NB4 (cell line): ENCODE measurements at places on chromosomes 13 and 19.
A peak's percentile ranks its signal among the peaks of the same experiment; 100 is the strongest.

DNA sequence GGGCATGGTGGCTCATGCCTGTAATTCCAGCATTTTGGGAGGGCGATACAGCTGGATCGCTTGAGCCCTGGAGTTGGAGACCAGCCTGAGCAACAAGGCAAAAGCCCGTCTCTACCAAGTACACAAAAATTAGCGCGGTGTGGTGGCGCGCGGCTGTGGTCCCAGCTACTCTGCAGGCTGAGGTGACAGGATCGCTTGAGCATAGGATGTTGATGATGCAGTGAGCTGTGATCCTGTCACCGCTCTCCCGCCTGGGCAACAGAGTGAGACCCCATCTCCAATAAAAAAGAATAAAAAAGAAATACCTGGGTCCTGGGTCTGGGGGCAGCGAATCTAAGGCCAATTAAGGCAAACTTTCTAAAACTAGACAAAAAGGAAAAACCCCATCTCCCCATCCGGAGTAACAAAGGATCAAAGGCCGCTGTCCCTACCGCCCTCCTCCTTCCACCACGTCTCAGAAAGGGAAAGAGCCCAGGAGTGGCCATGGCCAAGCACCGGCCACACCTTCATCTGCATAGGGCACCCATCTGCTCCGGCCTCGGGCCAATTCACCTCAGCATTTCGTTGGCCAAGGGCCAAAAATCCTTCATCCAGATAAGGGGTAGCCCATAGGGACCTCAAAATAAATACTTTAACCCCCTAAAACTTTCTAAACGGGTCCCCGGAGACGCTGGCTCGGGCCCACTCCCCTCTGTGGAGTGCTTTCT, 851 bp downstream of the ZNF320 start:
- DNase-seq: no peak

DNA sequence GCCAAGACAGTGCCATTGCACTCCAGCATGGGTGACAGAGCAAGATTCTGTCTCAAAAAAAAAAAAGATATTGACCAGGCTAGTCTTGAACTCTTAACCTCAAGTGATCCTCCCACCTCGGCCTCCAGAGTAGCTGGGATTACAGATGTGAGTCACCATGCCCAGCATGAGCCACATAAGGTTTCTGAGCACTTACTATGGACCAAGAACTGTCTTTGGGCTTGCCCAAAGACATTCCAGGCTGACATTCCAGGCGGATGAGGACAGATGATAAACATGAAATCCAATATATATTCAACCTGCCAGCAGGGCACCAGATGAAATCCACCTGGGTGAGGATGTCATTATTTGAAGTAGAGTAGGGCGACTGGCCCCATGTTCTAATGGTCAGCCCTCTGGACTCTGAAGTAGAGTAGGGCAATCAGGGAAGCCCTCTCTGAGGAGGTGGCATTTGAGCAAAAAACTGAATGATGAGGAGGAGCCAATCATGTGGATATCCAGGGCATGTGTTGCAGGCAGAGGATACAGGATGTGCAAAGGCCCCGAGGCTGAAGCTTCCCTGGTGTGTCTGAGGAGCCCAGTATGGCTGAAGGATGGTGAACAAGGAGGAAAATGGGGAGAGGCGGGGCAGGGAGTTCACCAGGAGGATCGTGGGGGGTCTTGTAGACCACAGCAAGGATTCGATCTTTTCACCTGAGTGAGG, 4.0 kb downstream of the C19orf38 start:
- no peak for DNase-seq

GRCh38 chr13:110560601-110561343, 750 bp downstream of the RAB20 start:
- peak; percentile 61 for DNase-seq

- no peak for DNase-seq
Measured at GRCh38 chr19:38650172-38650775, 2.8 kb downstream of the ACTN4 start.

DNA sequence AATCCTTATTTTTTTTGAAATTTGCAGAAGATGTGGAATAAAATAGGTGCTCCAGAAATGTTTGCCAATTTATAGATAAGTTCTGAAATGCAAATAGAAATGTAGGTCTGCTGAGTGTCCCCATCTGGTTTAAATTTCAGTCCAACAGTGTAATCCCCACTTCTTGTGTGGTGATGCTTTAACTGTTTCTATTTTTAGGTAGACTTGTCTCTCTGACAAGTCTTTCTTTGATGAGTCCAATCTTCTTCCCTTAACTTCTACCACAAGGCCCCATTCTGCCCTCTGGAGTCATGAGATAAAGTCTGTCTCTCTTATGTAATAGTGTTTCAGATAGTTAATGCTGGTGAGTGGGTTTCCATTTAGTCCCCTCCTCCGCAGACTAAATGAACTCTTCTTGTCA, 390.4 kb downstream of the RFC3 start:
- DNase-seq: no peak

- peak; percentile 96 for DNase-seq
Measured at GRCh38 chr19:44741841-44742329, 6.6 kb upstream of the BCL3 start.

DNA sequence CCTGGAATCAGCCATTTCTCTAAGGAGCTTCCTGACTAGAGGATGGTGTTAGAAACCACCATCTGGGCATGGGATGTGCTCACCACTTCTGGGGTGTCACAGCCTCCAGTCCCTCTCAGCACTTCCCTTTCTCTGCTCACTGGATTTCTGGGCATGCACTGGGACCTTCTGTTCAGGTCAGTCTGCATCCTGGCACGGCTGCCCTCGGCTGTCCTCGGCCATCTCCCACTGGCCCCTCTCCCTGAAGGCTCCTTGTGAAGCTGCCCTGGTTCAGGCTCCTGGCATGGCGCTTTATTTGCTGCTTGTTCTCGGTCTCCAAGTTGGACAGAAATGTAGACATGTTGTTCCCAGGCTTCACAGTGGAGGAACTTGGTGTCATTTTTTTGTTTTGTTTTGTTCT, 60.0 kb downstream of the TEX29 start:
- DNase-seq: no peak

GRCh38 chr19:43675269-43675879, 5.4 kb upstream of the PLAUR start:
- no peak for DNase-seq

GRCh38 chr13:35733827-35734226, 257.3 kb upstream of the MAB21L1 start:
- DNase-seq: no peak

- DNase-seq: no peak
Measured at GRCh38 chr13:113045251-113046127, 60.1 kb upstream of the F7 start.

- DNase-seq: no peak
Measured at GRCh38 chr13:100495455-100495854, 93.1 kb downstream of the GGACT start.

GRCh38 chr19:2126879-2127518, 24.4 kb downstream of the AP3D1 start:
- no peak for DNase-seq

DNA sequence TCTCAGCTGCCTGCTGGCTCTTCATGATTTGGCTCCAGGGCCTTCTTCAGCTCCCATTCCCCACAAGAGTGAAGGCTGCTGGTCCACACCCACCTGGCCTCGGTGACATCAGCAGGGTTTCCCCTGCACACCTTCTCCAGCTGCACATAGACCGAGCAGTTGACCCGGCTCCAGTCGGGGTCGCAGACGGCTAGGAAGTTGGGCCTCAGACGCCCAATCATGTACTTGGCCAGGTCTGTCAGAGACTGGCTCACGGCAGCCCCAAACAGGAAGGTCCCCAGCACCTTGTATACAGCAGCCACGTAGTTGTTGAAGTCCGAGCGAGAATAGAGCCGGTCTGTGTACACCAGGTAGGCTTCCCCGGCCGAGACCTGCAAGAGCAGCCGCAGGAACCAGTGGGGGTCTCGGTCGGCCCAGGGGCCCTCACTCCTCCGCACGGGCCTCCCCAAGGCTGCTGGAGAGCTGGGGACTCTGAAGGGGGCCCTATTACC, 3.8 kb downstream of the PLPP2 start:
- no peak for DNase-seq

DNA sequence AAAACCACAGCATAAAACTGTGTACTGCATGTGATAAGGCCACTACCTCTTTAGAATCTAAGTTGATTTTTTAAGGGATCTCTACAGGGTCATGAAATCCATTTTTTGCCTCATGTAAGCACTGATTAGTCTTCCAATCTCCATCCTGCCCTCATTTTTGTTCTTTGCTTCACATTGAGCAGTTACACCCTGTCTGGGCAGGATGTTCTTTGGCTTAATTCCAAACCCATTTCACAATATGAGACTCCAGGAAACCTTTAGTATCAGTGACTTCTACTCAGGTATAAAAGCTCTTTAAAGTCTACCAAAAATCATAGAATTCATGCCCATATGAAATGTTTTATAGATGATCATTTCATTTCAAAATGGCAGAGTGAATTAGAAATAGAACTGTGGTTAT, 592.6 kb downstream of the TBC1D4 start:
- no peak for DNase-seq

- no peak for DNase-seq
Measured at GRCh38 chr19:18017275-18018083, 9.5 kb downstream of the ARRDC2 start.

DNA sequence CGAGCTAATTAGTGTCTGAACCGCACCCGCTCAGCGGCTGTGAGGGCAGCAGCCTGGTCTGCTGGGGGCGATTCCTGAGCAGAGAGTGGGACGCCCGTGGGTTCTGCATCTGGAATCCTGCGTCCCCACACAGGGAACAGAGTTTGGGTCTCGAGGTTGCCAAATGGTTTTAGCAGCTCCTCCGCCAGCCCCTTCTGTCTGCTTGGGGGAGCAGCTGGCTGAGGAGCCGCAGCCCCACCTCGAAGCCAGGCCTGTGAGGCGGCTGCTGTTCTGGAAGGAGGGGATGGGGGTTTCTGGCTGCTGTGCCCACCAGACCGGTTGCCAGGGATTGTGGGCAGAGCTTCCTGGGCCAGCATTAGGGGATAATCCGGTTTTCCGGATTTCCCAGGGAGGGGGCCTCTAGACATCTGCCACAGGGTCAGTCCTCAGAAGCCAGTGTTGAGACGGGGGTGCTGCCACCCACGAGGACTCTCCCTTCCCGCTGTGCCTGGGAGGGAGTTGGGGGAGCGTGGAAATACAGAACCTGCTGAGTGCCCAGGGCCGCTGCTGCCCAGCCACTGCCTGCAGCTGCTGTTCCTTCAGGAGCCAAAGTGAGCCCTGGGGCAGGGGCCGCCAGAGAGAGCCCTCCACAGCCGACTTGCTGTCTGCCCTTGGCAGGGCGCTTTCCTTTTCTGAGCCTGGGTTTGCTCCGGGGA, 2.0 kb downstream of the CDC34 start:
- no peak for DNase-seq

DNA sequence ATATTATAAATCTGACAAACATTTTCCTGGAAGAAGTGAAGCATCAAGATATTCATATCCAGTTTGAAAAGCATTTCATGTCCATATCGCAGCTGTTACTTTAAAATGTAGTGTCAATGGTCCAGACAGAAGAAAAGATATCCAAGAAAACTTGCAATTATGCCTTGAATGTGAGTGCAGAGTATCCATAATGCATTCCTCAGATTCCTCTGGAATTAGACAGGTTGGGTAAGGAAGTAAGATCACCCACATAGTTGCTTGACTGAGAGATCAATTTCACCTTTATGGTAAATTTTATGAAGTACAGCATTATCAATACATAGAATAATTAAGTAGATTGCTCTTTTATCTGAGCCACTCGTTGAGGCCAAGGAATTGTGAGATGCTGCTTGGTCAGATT, 327.0 kb upstream of the SLITRK5 start:
- no peak for DNase-seq

DNA sequence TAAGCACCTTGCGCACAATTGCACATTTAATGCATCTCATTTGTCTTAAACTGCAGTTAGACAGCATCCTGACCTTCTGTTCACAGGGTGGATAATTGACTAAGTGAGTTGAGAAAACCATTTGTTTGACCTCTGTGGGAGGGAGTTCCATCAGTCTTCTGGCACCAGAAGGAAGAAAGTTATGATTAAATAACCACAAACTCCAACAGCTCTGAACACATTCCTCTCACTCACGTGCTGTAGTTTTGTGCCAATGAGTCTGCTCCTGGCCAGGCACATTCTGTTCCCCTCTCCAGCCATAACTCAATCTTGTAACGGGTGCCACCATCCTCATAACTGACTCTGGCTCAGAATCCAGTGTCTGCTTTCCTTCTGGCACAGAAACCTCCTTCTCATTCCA, 817.2 kb downstream of the SLITRK1 start:
- no peak for DNase-seq

DNA sequence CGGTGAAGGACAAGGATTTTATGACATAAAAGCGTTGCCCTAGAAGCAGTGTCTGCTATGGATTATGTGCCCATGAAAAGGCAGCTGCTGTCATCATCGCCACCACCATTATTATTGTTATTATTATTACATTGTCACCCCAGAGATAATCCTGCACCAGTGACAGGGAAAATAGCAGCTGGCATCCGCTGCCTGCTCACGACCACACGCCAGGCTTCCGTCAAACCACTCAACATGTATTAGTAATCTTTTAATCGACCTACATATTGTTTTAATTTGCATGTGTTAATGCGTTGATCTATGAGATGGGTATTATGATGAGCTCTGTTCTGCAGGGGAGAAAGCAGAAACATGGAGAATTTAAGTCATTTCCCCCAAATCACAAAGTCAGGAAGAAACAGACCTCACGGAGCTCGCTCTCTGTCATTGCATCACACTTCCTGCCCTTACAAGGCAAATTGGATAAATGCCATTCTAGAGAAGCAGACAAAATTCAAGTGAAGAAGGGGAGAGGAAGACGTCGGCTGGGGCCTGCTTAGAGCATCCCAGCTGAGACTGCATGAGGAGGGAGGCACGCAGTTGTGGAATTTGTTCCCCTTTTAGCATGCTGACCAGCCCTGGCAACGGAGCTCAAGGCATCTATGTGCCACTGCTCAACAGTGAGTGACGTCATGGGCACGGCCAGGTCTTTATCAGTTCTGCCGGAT, at the start of gene FFAR3:
TSS of gene FFAR3 (plus strand) at position 594 of the 707 bp plus-strand sequence. CDS start 431 bp downstream, outside the sequence.
- DNase-seq: peak; percentile 54

DNA sequence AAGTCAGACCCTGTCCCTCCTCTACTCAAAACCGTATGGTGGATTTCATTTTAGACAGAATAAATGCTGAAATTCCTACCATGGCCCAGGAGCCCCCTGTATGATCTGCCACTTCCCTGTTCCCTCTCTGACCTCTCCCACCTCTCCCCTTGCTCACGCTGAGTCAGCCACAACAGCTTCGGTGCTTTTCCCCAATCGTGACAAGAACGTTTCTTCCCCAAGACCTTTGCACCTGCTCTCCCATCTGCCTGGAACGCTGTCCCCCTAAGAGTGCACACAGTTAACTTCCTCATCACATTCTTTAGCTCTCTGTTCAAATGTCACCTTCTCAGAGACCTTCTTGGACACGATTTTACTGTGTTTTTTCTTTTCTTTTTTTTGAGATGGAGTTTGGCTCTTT, 2.3 kb downstream of the VRK3 start:
- no peak for DNase-seq

GRCh38 chr13:113567681-113568080, 16.9 kb upstream of the TFDP1 start:
- no peak for DNase-seq

DNA sequence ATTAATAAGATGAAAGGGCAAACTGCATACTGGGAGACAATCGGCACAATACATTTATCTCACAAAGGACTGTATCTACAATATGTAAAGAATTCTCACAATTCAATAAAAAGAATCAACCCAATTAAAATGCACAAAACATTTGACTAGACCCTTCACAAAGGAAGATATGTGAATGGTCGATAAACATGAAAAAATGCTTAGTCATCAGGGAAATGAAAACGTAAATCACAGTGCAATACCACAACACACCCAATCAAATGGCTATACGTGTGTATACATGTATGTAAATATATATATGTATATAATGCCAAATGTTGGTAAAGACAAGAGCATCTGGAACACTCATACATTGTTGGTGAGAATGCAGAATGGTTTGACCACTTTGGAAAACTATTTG, 21.9 kb upstream of the RFC3 start:
- DNase-seq: no peak

GRCh38 chr19:1655131-1655981, 2.9 kb upstream of the TCF3 start:
- peak; percentile 91 for DNase-seq
